ENCODE measurements at places on chromosomes 2 and 18. TPM values are rescaled to one million over a fixed set of nuclear protein-coding genes. Genes with fewer than 3 reads are reported as not detected.

DNA sequence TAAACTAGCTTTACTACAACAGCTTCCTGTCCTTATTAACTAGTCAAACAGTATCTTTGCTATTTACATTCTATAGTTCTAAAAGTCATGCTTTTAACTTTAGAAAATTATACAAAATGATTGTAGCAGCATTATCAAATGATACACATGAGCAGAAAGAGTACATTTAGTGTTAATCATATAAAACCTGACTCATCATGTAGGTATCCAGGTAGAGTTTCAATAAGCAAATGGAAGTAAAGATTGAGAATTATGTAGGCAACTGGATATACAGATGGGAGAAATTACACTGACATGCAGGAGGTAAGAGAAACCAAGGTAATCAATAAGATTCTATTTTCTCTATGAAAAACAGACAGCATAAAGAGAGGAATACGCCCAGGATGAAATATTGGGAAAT lies 33.8 kb downstream of the TRIP12 start:
- DNase-seq: no peak

The NAT8 gene
- not detected for total RNA-seq

DNA sequence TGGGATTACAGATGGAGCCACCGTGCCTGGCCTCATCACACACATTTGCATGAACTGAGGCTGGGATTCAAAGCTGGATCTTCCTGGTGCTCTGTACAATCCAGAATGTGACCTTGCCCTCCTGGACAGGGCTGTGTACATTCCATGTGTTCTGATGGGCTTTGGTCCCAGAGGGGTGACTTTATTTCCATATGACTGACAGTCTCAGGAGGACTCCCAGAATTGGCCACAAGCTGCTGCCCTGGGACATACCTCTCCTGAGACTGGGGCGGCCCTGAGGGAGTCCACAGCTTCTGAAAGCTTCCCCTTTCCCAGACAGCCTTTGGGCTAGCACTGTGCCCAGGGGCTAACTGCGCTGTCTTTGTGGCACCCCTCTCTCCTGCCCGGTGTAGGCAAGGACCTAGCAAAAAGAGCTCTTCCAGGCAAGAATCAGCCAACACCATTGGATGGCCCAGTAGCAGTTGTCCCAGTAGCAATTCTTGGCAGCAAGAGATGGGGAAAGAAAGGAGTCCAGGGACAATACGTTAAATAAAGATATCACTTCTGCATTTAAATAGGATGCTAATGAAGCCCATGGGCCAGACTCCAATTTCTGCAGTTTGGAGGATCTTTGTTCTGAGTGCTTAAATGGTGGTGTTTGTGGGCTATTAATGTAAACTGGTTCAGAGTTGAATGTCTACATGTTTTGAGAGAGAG lies 26.4 kb upstream of the ZNF532 start:
- DNase-seq: no peak

The CSRNP3 gene
- 1.4 TPM for total RNA-seq

GRCh38 chr2:160242893-160243564 lies 43.0 kb upstream of the ITGB6 start:
- no peak for DNase-seq

The CDK15 gene
- total RNA-seq: 0.33 TPM

DNA sequence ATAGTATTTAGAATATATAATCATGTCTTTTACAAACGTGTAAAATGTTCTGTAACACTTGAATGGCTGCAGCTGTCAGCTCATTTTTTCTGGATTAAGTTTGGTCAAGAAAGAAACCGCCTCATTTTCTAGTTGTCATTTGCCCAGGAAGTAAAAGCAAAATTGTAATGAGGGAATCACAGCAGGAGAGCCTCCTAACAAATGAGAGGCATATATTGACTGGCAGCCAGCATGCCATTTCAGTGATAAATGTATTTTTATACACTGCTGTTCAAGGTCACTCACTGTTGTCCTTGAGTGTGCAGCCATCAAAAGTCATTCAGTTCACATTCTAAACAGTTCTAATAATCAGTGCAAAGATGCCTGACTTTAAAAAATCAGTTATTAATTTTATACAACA lies 144.3 kb upstream of the BOD1L2 start:
- no peak for DNase-seq

- DNase-seq: no peak
These were observed 76.6 kb downstream of the MAPK4 start for GRCh38 chr18:50636366-50637057.

DNA sequence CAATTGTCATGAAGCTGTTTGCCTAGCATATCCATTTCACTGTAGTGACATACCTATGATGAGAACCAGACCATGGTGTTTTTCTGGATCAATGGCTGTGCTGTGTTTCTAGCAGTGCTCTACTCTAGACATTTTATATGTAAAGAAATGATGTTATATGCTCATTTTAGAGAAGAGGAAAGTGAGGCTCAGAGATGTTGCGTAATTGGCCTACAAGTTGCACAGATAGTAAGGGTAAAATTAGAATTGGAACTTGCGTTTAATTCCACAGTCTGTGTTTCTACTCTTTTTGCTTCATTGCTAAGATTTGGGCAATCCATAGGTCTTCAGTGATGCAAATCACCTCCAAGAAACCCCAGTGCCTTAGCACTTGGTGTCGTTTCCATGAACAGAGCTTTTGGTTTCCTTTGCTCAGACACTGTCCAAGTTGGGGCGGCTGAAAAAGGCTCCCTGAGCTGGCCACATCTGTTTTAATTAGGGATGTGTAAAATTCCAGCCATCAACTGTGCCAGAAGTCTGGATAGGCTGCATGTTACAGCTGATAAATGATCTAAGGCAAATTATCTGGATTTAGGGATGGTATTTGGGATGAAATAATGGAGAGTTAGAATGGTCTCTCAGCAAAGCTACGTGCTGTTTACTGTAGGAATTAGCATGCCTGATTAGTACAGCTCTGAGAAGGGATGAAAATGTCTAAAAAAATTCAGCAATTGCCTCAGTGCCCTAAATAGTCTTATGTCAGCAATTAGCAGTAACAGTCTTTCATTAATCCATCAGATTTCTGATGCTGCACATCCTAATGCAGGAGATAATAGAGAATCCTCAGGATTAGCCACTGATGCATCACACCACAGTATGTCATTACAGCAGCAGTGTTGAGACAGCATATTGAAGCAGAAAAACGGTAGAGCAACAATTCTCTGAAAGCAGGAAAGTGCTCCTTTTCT lies 65.3 kb downstream of the PTPRM start:
- no peak for DNase-seq

The PRKAG3 gene
- total RNA-seq: not detected

The C1GALT1C1L gene
- total RNA-seq: 2.0 TPM

The CCDC178 gene
- 3.5 TPM for total RNA-seq

DNA sequence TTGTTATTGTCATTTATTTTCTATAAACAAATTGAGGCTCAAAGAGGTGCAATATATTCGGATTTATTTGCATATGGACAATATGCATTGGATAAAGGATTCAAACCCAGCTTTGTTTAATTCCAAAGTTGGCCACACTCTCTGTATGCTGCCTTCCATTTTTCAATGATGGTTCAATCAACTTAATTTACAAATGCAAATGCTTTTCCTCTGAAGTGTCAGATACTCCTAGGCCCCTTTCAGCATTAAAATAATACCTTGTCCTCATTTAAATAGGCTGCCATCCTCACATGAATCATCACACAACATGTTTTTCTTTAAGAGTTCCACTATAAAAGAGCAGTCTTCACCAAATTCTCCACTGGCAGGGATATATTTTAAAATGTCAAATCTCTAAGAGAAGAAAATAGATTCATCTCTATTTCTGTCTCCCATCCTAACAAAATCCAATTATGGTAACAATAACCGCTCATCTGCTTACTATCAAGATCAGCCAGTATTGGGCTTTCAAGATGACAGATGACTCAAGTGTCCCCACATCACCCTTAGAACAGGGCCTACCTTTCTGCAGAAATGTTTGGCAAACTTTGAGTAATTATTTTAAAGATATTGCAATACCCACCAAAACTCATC lies 114.8 kb downstream of the SCG2 start:
- DNase-seq: no peak

GRCh38 chr2:219281588-219281987 lies 2.4 kb downstream of the DNAJB2 start:
- no peak for DNase-seq

DNA sequence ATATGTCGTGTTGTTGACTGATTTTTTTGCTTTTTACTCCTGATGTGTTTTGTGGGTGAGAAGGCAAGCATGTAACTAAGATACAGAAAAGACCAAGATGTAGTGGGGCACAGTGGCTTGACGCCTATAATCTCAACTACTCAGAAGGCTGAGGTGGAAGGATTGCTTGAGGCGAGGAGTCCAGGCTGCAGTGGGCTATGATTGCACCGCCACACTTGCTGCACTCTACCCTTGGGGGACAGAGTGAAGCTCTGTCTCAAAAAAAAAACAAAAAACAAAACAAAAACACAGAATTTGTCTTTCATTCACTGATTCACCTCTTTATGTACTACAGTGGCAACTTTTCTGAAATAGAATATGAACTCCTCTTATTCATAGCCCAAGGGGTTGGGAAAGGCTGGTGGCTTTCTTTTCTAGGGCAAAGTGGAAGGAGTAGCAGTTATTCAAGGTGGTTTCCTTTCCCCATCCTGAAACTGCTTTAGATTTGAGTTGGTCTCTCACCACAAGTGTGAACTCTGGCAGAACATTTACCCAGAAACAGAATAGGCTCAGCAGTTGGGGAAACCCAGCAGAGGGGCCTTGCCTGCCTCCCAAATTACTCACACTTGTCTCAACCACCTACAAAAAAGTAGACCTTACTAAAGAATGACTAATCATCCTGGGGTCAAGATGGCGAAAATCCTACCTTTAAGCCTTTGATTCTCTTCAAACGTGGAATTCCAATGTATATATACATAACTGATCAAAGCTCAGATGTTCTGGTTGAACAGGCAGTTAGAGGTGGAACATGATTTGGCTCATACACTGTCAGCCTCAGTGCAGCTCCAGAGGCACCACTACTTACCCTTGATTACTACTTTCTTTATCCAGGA lies 6.5 kb downstream of the TANK start:
- no peak for DNase-seq

DNA sequence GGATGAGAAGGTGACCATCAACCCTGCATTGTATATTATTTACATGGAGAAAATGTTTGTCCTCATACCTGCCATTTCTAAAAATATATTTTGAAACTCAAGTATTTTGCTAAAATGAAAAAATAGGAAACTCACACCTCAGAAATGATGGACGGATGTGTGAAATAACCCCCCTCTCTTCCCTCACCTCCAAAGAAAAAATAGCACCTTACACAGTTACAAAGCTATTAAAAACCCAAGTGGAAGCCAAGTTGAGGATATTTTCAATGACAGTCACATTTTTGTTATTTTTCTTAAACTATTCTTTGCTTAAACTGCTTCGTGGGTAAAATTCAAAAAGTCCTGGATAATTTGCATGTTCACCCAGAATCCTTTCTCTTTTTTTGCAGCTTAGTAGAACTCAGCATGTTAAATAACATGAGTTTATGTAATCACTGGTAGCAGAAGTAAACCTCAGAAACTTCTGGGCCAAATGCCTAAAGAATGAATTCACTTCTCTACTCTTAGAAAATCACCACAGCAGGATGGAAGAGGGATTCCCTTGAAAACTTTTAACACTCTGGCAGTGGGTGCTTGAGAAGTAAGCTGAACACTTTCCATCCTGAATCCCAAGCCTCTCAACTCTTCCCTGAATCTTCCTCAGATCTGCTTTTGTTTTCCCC lies 768 bp downstream of the DSC1 start:
- DNase-seq: no peak

DNA sequence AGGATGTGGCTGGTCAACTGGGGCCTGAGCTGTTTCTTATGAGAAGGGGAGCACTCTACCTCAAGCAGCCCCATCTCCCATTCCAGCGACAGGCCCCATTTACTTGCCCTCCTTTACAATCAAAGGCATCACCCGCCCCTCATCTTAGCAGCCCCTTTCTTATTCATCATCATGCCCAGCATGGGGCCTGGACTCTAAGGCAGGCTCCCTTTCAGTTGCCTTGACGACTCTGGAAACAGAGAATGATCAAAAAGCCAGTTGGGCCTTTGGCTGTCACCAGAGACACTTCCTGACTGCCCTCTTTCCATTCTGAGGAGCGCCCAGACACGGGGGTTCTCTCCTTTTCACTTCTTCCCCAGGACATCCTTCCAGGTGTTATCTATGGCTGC lies 11.2 kb downstream of the CELF4 start:
- no peak for DNase-seq

GRCh38 chr2:218257390-218257981 lies 3.3 kb upstream of the GPBAR1 start:
- no peak for DNase-seq

- DNase-seq: no peak
These were observed 48.3 kb upstream of the GULP1 start for GRCh38 chr2:188243381-188243780.

The SLC9A4 gene
- not detected for total RNA-seq

DNA sequence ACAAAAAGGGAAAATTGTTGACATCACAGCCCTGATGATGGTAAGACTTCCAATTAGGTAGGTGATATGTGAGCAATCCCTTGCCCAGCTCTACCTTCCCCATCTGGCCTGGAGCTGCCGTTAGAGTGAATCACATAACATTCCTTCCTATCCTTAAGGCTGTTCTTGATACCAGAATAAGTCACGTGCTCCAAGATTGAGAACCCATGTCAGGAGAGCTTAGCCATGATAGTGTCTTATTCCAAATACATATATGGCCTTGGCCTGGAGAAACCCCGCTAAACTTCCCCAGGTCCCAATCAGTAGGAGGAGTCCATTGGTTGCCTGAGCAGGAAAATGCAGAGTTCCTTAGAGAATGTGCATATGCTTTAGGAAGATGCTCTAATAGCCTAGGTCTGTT lies 70.0 kb upstream of the ACVR2A start:
- DNase-seq: no peak

- no peak for DNase-seq
These were observed 90.2 kb downstream of the PXDN start for GRCh38 chr2:1653956-1654695.

The ARHGAP28 gene
- total RNA-seq: 7.3 TPM

DNA sequence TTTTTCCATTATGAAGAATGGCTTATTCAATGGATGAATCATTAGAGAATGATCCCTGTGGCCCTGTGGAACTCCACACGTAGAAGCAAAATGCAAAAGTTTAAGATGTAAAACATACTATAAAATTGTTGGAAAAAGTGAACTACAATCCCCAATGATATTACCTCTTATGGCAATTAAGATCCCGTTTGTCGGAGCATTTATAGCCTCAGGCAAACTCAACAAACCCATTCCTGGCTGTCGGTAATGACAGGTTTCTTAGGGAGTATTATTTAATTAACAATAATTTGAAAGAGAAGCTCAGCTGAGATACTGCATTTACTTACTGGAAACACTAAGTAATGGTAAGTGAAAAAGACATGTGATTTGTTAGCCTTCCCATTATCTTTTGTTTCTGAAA lies 138.3 kb downstream of the CDH20 start:
- no peak for DNase-seq

- no peak for DNase-seq
These were observed 136.2 kb downstream of the TMEM247 start for GRCh38 chr2:46615555-46615954.

All from breast epithelium (tissue), 4 donors.